M059J (cell line): ENCODE measurements at places on chromosomes 13 and 19.
A peak's percentile ranks its signal among the peaks of the same experiment; 100 is the strongest.

- peak; percentile 33 for DNase-seq
Observed at GRCh38 chr13:27797228-27797624, 4.9 kb downstream of the GSX1 start.

GRCh38 chr13:20680416-20681080 is 23.0 kb upstream of the IL17D start:
- no peak for DNase-seq

DNA sequence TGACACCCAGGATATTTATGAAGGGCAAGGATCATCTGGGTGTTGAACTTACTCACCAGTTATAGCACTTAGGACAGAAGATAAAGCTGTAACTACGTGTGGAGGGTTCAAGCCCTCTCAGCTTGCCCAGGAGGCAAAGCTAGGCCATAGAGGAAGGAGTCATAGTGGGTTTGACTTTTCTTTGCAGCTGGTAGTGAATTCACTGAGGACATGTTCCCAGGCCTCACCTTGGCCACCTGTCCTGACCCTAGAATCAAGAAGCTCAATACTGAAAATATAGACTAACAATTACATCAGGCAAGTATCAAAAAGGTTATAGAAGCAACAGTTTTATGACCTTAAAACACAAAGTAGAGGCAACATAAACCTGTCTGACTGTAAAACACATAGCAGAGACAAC is 1207.7 kb downstream of the SLITRK1 start:
- no peak for DNase-seq

DNA sequence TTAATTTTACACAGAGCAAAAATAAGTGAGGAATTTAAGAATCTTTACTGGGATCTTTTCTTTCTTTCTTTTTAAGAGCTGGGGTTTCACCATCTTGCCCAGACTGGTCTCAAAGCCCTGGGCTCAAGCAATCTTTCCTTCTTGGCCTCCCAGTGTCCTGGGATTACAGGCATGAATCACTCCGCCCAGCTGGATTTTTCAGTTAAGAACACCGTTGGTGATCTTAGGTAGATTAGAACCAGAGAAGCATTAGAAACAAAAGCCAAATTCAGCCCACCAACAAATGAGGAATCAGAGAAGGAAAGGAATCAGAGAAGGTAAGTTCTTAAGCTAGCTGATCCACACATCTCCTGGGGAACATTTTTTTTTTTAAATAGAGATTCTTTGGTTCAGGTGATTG is 34.2 kb downstream of the EPSTI1 start:
- no peak for DNase-seq

- DNase-seq: peak; percentile 52
Observed at GRCh38 chr13:42101821-42102585, 53.6 kb downstream of the DGKH start.

DNA sequence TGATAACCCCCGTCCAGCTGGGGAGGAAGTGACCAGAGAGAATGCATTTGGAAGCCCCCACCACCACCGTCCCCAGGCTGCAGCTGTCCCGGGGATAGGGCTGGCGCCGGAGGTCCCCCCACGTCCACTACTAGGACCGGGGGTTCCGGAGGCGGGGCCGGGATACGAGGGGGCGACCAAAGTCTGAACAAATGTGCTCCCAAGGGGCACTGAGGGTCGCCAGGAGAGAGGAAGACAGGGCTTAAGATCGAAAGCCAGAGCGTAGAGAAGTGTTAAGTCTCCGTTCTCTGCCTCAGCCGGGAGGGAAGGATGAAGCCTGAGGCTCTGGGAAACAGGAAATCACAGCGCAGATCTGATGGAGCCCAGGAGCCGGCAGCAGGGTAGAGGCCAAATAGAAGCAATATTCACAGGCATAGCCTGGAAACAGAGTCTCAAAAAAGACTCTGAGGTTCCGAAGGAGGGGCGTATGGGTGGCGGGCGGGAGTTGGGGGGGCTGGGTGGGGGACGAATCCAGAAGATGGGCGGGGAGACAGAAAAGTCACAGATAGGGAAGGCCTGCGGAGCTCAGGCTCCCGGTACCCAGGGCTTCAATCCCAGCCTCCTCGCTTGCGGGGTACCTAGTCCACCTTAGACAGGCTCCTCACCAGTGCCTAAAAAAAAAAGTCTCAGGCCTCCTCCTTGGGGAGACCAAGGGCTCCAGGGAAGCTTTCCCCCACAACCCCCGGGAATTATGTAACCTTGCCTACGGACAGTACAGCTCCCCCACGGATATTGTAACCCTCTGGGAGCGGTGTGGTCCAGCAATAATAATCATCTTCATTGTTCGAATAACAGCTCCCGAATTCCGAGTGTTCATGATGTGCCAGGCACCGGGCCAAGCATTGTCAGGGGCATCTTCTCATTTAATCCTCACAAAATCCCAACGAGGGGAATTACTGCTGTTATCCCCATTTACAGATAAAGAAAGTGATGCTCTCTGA is 1.1 kb upstream of the ERF start:
- DNase-seq: peak; percentile 71

DNA sequence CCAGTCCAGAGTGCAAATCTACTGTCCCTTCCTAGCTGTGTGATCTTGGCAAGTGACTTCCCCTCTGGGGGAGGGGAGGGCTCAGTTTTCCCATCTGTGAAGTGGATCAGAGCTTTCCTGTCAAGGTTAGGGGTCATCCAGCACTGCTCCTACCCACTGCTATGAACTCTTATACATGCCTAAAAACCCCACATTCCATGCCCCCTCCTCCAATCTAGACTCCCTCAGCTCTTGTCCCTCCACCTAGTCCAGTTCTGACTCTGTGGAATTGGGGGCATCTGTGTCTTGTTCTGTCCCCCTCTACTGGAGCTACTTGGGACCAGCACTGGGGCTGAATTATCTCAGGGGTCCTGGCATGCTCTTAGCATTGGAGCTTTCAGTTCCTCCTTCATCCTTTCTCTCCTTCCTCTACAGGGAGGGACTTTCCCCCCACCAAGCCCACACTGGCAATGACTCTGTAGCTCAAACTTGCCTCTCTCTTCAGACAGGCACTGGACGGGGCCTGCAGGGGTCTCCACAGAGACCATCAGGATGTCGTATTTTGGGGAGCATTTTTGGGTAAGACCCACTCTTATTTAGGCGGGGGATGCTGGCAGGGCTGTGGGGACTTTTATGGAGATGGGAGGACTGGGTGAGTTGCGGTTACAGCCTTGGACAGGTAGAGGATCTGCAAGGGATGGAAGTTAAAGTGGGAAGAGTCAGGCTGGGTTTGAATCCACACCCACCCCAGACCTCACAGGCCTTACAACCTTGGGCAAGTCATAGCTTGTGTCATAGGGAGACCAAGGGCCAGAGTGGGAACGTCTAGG is 3.6 kb downstream of the FCHO1 start:
- DNase-seq: no peak

DNA sequence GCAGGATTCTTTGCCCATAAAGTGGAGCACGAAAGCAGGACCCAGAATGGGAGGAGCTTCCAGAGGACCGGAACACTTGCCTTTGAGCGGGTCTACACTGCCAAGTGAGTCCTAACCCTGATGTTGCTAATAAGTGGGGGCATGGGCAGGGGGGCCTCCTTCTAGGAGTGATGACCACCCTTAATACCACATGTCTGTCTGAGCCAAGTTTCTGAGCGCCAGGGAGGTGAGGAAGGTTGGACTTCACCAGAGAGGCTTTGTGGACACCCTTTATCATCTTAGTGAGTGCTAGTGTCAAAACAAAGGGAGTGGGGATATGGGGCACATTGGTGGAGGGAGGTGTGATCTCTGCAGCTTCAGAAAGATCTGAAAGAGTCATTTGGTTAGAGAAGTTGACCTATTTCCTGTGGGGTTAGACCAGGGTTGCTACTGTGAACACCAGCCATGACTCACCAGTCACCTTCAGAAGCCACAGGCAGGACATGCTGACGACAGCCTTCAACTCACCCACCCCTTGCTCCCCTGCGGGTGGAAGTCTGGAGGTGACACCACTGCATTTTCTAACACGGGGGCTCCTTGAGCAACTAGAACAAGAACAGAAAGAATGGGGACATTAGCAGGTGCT is 8.8 kb downstream of the ALOX5AP start:
- peak; percentile 88 for DNase-seq

DNA sequence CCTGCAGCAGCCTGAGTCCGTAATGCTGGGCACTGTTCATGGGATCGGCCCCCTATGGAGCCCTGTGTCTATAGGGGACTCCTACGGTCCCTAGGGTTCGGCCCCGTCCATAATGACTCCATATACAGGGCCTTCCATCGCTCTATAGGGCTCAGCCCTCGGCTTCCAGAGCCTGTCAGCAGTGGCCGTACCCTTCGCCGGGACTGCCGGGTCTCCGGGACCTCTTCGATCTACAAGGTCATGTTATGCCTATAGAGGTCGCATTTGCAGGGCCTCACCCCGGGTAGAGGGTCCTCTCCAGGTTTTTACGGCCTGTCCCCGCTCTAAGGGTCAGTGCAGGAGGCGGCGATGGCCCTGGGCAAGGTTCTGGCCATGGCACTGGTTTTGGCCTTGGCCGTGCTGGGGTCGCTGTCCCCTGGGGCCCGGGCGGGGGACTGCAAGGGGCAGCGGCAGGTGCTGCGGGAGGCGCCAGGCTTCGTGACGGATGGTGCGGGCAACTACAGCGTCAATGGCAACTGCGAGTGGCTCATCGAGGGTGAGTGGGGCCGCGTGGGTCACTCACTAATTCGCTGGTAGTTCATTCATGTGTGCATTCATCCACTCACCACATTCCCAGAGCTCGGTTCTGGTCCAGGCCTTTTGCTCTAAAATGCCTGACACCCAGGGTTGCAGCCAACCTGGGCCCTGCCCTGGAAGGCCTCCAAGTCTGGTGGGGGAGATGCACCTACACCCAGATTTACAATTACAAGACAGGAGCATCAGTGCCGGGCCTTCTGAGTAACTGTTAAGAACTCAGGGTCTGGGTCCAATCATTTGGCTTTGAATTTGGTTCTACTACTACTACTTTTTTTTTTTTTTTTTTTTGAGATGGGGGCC is 699 bp downstream of the MEGF8 start:
- no peak for DNase-seq

- peak; percentile 27 for DNase-seq
Observed at GRCh38 chr19:38022791-38023670, 116.0 kb downstream of the SIPA1L3 start.

DNA sequence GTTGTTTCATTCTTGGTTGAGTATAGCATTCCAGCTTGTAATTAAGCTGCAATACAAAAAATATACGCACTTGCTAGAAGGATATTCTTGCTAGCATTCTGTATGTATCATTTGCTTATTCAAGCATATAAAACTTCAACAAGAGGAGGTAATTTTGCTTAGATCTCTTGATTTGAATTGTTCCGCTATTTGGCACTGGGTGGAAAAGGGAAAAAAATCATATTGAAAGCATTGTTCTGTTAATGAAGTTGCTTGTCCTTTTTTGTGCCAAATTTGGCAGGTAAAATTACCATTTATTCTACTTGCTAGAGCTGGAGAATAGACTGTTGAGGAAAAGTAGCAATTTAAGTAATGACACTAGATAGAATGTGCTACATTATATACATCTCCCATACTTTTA is 190.2 kb downstream of the GGACT start:
- no peak for DNase-seq
